ENCODE measurements at places on chromosomes 11 and 22.

GRCh38 chr11:6727971-6728760, 43.6 kb downstream of the OR2AG2 start:
- DNase-seq = no peak

- no peak for DNase-seq
Observed at GRCh38 chr22:20642668-20643179, 131.2 kb upstream of the SERPIND1 start.

DNA sequence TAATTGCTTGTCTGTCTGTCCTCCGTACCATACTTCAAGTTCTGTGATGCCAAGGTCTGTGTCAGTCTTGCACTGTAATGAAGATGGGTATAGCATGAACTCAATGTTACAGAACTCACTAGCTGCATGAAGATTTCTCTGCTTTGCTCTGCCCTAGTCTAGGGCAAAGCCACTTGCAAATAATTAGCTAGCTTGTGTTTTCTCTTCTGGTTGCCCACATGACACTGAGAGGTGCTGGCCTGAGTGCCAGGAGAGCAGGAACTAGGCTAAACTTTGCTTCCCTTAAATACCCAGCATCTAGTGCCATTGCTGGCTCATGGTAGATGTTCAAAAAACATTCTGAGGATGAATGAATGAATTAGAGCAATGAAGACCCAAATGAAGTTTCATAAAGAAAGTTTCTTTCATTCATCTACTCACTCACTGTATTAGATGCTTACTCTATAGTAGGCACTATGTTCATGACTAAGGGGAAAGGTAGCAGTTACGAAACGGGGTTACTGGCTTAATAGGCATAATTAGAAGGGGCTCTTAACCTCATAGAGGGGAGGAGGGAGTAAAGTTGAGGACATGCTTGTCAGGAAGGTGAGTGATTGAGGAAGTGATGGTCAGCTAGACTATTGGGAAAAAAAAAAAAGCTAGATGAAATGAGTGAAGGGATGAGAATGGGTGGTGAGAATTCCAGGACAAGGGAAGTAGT, 4.4 kb upstream of the ENDOD1 start:
- DNase-seq = no peak

DNA sequence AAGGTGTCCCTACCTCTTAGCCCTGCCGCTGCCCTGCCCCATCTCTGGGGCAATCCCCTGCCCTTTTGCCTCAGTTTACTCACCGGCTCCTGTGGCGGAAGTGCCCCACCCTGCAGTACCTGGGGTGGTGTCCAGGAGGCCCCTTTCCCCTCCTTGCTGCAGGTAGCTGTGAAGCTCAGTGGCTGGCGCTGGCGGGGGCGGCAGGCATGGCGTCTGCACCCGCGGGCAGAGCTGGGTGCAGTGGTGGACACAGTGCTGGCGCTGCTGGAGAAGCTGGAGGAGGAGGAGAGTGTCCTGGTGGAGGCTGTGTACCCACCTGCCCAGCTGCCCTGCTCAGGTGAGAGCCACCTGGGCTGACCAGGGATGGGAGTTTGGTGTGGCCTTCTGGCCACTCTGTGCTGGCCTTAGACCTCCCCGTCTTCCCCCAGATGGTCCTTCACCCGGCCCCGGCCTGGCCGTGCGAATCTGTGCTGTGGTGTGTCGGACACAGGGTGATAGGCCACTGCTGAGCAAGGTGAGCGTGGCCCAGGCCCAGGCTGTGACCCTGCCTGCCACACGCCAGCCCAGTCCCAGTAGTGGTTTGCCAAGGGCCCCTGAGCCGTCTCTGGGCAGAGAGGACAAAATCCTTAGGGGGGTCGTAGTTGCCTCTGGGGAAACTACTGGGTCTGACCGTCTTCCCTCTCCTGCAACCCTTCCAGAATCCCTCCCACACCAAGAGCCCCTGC, 4.0 kb downstream of the CARNS1 start:
- DNase-seq = no peak

GRCh38 chr22:27487600-27488452, 313.7 kb downstream of the MN1 start:
- DNase-seq = no peak

GRCh38 chr11:86571273-86571948, 101.0 kb downstream of the ME3 start:
- no peak for DNase-seq

DNA sequence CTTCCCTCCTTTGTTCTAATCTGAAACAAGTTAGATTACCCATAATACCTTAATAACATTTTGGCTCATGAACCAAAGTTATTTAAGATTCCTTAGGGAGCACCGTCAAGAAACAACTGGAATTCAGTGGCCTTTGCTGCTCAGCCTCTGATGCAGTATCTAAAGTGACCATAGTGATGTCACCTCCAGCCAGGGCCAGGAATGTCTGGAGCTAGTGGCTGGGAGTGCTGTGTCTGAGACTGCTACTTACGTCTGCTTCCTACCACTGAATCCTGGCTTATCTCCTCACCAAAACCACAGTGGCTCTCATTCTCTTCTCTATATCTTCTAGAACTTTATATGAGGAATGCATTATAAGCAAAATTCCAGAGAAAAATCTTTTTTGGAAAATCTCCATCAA, 658.0 kb downstream of the DLG2 start:
- DNase-seq = no peak

Measured in Panc1 (cell line).